GM12891 (cell line): ENCODE measurements at places on chromosomes 3 and 15.

GRCh38 chr15:97966924-97967620 is 6.6 kb downstream of the ARRDC4 start:
- no peak for DNase-seq

- DNase-seq = no peak
Observed at GRCh38 chr3:122727766-122728165, 47.1 kb downstream of the PARP14 start.

GRCh38 chr3:111954228-111954990 is 24.4 kb upstream of the ABHD10 start:
- DNase-seq = no peak

GRCh38 chr15:79572691-79573404 is 140.7 kb downstream of the MINAR1 start:
- no peak for DNase-seq

DNA sequence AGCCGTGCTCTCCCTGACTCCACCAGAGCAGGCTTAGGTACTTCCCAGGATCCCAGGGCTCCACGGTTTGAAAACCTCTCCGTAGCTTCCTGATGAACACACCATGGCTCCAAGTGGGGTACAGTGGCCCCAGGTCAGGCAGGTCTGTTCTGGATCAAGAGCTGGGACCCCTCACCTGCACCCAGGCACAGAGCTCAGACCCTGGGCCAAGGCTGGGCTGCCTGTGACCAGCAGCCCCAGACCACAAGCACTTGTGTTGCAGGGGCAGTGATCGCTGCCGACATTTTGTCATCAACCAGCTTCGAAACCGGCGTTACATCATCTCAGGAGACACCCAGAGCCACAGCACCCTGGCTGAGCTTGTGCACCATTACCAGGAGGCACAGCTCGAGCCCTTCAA is 5.3 kb downstream of the SH2D7 start:
- no peak for DNase-seq

DNA sequence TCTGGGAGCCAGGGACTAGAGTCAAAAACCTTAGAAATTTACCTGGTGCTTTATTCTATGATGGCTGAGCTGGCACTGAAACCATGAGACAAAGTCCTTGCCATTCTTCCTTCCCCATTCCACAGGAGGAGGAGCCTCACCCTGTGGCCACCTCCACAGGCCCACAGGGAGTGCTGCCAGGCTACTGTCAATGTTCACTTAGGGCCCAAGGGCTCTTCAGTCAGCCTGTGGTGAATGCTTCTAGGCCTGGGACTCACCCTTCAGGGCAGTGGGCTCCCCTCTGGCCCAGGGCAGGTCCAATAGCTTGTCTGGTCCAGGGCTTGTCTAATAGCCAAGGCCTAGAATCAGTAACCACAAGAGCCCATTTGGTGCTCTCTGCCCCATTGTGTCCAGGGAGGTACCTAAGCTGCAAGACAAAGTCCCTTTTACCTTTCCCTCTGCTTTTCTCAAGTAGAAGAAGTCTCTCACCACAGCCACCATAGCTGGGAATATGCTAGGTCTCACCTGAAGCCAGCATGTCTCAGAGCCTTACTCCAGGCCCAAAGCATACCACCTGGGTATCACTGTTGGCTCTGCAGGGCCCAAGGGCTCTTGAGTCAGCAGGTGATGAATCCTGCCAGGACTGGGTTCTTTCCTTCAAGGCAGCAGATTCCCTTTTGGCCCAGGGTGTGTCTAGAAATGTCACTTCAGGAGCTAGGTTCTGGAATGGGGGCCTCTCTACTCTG is 61.8 kb upstream of the CHRNB4 start:
- DNase-seq = no peak

DNA sequence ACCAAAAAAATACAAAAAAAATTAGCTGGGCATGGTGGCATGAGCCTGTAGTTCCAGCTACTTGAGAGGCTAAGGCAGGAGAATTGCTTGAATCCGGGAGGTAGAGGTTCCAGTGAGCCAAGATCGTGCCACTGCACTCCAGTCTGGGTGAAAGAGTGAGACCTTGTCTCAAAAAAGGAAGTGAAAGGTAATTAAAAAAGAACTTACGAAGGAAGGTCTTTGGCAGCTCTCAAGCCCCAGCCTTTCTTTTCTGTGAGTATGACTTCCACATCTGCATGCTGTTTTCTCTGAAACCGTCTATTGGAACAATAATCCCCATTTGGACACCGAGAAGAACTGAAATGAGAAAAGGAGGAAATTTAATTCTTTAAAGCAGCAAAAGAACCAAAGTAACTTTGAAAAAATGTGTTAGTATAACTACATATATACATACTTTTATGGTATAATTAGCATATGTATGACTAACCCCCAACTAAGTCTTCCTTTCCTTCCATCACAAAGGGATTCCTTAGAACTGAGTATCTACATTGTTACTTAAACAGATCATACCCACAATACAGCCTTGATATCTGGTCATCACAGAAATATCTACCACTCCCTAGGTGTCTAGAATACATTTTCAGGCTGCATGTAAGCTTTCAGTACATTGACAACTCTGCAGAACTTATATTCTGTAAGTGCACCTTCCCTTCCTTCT is 50.1 kb downstream of the SETD2 start:
- DNase-seq = no peak

DNA sequence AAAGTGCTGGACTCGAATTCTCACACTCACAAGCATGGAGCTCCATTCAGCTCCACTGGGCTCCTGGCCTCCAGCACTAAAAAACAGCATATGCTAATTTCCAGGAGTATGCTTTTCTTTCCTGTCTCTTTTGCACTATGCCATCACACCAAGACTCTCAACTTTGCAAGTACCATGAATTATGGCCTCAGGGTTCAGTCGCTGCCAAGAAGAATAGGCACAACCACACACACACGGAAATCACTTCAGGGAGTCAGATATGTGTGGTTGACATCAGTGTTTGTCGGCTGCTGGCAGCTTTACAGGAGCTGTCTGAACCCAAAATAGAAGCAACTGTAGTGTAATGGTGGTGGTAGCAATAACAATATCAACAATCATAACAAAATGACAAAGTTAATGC is 305.0 kb upstream of the SLCO3A1 start:
- DNase-seq = no peak

DNA sequence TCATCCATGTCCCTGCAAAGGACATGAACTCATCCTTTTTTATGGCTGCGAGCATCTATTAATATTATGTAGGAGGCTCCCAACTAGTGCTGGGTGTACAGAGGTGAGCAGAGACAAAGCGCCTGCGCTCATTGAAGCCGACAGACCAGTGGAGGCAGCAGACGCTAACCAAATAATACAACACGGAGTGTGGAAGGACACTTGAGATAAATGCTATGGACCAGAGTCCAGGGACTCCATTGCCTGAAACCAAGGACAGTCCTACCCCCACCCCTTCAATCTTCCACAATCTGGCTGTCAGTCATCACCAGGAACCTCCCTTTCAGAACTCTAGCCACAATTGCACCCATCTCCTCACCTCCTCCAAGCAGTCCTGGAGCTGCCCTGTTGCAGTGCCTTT is 41.5 kb downstream of the KLHL6 start:
- no peak for DNase-seq

GRCh38 chr3:149468504-149469212 is 5.8 kb upstream of the TM4SF4 start:
- DNase-seq = no peak

DNA sequence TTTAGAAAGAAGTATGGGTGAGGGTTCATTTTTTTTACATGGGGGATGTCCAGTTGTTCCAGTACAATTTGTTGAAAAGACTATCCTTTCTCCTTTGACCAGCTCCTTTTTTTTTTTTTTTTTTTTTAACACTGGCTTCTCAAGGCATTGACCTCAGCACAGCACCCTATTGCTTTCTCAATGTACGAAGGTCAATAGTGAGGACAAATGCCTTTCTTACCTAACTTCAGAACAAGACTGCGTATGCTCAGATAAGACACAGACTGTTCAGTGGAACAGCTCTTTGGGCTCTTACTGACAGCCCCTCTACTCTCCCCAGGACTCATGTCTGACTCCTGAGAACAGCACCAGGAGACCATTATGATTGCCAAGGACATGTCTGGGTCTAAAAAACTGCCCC is 10.4 kb upstream of the CILP start:
- no peak for DNase-seq

DNA sequence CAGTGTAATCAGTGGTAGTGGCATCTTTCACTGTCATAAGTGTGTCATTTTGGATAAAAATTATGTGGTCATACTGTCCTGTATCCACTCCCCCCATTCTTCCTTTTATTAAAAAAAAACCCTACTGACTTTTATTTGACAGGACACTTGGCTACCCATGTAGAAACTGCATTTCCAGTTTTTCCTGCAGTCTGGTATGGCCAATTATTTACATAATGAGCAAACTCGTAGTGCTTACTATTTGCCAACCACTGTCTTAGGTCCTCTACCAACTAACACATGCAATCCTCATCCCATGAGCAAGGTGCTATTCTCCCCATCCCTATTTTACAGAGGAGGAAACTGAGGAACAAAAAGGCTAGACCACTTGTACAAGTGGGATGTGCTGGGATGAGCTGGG is 129.1 kb downstream of the MECOM start:
- no peak for DNase-seq

DNA sequence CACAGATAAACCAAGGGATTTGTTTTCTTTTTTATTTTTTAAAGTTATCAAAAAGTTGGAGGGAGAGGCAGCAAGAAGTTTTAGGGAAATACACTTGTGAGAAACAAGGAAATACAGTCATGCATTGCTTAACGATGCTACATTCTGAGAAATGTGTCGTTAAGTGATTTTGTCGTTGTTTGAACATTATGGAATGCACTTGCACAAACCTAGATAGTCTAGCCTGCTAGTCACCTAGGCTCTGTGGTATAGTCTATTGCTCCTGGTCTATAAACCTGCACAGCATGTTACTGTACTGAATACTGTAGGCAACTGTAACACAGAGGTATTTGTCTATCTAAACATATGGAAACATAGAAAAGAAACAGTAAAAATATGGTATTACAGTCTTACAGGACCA is 2.0 kb upstream of the NFKBIZ start:
- DNase-seq = no peak

DNA sequence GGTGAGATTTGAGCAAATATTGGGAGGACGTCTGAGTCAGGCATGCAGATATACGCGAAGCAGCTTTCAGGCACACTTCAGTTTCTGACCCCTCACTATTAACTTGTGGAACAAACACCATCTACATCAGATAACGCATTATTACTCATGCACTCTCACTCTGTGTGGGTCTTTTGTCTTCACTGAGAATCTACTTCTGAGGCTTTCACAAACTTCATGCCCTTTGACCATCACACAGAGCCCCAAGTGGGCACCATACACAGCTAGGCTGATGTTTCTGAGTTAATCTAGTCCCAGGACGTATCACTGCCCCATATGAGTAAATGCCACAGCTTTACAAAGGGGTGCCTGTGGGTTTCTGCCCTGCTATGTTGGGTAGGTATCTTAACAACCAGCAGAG is 39.6 kb upstream of the IP6K2 start:
- DNase-seq = no peak

- no peak for DNase-seq
Observed at GRCh38 chr15:93488296-93488713, 399.3 kb upstream of the RGMA start.

GRCh38 chr15:68700455-68701123 is 120.1 kb downstream of the ANP32A start:
- DNase-seq = no peak

GRCh38 chr3:117645561-117646242 is 936.1 kb downstream of the TUSC7 start:
- no peak for DNase-seq

DNA sequence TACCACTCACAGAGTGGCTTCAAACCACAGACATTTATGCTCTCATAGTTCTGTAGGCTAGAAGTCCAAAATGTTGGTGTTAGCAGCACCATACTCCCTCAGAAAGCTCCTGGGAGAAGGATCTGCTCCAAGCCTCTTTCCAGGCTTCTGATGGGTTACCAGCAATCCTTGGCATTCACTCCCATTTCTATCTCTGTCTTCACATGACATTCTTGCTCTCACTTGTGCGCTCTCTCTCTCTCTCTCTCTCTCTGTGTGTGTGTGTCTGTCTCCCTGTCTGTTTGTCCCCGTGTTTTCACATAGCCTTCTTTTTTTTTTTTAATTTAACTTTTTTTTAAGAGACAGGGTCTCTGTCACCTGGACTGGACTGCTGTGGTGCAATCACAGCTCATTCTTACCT is 26.3 kb downstream of the CDAN1 start:
- DNase-seq = no peak

DNA sequence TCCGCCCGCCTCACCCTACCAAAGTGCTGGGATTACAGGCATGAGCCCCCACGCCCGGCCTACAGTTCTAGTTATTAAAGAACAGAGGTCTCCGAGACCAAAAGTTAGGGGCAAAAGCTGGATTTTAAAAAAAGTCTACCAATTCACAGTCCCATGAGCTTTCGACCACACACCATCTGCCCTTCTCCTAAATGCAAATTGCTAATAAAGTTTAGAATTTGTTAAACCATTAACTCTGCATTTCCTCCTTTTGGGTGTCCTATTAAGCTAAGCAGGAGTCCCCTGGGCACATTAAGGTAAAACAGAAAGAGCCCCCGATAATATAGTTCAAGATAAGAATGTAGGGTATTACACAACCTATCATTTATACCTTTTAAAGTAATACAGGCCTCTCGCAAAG is 322.7 kb downstream of the FOXP1 start:
- no peak for DNase-seq

- DNase-seq = no peak
Observed at GRCh38 chr3:42043099-42043813, 47.9 kb upstream of the TRAK1 start.

DNA sequence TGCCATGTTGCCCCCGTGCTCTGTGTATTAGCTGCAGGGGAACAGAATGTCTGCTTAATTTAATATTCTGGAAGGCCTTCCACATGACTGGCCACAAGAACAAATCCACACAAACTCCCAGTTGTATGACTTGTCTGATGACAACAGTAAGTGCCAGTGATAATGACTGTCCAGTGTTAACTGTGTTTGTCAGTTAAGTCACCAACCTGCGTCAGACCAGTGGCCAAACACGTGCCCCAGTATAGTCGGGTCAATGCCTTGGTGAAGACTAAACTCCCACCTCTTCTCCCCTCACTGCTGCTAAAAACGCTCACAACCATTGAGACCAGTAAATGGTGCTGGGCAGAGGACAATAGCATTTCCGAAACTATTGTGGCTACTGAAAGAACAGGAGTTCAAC is 9.8 kb upstream of the ATP13A5 start:
- no peak for DNase-seq

- DNase-seq = no peak
Observed at GRCh38 chr3:195071916-195072820, 198.8 kb downstream of the XXYLT1 start.

GRCh38 chr3:94246171-94246570 is 183.3 kb downstream of the NSUN3 start:
- DNase-seq = no peak

DNA sequence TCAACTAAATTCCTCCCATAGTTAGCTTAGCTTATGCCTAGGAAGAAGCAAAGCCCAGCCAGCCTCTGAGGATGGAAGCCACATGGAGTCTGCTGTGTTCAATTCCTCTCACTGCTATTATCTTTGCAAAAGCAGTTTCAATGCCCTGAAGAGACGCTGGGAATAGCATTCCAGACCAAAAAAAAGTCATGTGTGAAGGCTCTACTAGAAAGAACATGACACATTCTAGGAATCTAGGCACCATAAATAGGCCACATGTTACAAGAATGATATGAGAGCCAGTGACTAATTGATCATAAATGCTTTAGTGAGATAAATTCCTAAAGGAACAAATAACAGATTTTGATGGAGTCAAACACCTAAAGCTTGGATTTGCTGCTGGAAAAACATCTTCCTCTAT is 800.8 kb downstream of the TUSC7 start:
- DNase-seq = no peak

GRCh38 chr15:92941668-92942067 is 41.5 kb downstream of the CHD2 start:
- DNase-seq = no peak

- DNase-seq = no peak
Observed at GRCh38 chr3:82038556-82038955, 277.1 kb upstream of the GBE1 start.
